Stimulated activated CD4-positive, alpha-beta T cell treated with anti-CD3 and anti-CD28 coated beads, Interleukin-4, amount 100 ng/mL, for 4 hours (primary cell): ENCODE measurements at places on chromosomes 3 and 15.
A peak's percentile ranks its signal among the peaks of the same experiment; 100 is the strongest.

- peak; percentile 31 for DNase-seq
Observed at GRCh38 chr3:113287803-113288648, 76.7 kb downstream of the BOC start.

DNA sequence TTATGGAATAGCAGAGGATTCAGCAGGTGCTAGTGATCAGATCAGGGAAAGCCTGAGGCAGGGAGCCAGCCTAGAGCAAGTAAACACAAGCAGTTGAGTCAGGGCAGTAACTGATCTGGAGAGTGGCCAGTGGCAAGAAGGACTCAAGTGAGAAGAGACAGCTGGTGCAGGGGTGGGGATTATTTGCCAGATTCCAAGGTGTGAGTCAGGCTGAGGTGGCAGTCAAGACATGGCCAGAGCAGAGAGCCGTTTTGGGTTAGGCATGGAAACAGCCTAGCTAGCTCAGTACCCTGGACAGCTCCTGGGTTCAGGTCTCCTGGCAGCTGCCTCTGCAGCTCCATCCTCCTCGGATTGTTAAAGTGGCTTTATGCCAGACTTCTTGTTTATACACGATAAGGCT, 281.9 kb upstream of the ONECUT1 start:
- DNase-seq = no peak

DNA sequence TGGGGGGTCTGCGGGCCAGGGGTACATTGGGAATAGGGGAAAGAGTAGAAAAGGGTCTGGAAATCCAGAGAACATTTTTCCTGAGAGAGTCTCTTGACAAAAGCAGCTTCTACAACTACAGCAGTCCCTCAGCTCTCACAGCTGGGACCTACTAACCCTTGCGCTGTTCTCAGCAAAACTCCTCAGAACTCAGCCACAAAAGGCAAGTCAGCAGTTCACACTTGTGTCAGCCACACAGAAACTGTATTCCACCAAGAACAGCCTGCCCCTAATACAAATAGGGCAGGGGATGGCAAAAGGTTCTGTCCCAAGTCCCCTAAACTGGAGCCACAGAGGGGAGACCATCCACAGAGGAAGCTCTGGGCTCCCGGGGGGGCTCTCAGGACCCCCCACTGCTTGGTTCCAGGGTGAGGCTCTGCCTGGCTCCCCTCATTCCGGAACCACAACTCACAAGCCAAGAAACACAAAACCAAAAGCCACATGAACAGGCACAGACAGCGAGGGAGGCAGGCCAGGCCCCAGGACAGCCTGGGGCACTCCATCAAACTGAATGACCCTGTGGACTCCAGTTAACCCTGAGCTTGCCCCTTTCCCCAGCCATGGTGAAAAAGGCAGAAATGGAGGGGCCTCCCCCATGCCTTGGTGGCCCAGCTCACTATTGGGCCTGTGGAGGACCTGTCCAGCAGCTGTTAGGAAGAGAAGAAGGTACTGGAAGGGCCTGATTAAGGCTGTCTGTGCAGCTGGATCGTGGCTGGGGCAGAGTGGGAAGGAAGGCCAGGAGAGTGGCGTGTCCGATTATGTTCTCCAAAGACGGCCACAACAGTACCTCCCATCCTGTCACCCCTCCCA, 162.0 kb downstream of the CHSY1 start:
- DNase-seq = no peak

- no peak for DNase-seq
Observed at GRCh38 chr3:191348098-191348497, 17.8 kb upstream of the UTS2B start.

DNA sequence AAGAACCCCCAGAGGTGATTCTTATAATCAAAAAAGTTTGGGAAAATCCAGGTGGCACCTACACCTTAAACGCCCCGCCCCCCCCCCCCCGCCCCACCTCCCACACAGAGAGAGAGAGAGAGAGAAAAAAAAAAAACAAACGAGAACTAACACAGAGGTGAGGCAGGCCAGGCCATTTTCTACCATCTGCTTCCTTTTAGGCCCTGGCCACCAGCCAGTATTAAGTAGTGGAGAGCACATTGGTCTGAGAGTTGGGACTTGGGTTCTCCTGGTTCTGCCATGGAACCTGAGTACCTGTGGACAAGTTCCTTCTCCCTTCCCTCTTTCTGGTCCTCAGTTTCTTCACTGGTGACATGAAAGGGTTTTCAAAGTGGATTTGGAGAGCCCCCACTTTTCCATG, 60.6 kb downstream of the SLC6A11 start:
- DNase-seq = no peak

GRCh38 chr15:70049701-70050301, 47.9 kb downstream of the TLE3 start:
- no peak for DNase-seq

DNA sequence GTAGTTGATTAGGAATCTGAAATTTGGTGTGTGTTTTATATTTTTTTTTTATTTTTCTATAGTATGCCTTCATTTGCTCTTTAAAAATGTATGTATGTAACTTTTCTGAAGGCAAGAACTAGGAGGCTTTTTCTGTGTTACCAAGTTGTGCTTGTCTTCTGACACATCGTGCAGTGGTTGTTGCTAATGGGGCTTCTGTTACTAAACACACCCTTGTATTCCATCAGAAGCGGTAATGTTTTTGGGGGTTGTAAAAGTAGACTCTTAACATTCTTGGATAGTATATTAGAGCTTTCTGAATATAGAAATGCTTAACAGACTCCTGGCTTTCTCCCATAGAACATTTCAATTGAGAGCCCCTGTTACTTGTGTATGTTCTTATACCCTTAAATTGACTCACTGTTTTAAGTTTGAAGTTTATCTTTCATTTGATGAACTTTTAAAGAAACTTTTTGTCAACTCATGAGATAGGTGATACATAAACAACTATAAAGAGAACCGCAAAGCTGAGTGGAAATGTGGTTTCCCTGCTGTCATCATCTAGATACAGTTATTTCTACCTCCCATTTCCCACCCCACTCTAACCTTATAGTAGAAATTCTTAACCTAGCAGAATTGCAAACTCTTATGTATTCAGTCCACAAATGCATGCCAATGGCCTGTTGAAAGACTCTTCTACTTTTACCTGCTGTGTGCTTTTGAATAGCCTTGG, 2.5 kb downstream of the TIPARP start:
- DNase-seq = peak; percentile 25

DNA sequence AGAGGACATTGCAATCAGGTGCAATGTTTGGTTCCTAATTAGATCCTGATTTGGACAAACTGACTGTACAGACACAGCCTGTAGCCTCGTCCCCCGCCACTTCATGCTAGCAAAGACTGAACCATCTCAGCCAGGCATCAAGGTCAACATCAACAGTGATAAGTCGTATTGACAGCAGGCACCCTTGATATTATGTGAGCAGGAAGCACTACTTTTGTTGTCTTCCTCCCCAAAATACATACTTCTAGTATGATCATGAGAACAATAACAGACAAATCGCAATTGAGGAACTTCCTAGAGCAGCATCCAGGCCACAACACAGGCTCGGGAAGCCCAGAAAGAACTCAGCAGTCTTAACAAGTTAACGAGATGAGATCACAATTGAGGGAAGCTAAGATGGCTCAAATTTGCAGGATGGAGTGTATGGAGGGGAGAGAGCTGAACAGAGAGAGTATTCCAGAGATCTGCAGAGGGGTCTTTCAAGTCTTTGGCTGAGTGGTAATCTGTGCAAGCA, 20.4 kb downstream of the TGM5 start:
- DNase-seq = no peak

- DNase-seq = peak; percentile 21
Observed at GRCh38 chr3:105367063-105367405, 325 bp downstream of the ALCAM start.

DNA sequence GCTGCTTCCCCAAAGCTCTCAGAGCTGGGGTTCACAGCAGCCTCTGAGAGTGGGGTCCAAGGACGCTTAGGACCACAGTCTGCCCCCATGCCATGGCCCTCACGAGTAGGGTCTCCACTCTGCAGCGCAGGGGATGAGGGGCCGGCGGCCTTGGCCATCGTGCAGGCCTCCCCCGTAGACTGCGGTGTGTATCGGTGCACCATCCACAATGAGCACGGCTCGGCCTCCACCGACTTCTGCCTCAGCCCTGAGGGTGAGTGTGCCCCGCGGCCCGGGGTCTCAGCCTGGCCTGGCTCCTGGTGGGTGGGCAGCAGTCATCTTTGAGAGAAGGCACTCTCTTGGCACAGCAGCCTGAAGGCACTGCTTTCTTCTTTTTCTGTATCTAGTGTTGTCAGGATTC, 24.8 kb upstream of the SLC28A1 start:
- no peak for DNase-seq

DNA sequence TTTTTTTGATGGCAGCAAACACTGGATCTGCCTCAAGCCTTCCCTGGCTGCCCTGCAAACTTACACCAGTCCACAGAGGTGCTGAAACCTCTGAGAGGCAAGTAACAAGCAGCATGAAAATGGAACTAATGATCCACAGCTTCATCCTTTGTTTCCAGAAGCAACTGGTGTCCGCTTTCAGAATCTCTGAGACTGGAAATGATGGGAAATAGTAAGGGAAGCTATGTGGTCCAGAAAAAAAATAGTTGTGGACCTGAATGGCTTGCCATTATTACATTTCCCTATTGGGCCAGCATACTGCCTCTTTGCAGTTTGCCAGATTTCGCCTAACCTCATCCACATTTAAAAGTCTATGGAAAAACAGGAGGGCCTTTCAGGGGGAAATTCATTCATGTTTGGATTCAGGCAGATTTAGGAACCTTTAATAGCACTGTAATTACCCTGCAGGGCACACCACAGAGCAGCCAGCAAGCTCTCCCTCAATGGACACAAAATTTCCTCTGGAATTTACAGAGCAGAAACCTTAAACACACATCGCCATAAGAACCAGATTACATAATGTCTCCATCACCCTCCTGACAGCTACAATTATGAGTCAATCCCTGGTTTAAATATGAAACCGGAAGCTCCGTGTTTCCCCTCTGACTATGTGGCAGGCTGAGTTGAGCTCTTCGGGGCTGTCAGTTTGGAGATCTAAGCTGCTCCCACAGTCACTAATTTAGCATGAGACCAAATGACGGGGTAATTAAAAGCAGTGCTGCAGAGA, 134.4 kb downstream of the TMCO5A start:
- DNase-seq = no peak

- DNase-seq = no peak
Observed at GRCh38 chr15:99467853-99468464, 97.8 kb upstream of the MEF2A start.

GRCh38 chr15:92520914-92521623, 127.4 kb downstream of the ST8SIA2 start:
- DNase-seq = no peak

DNA sequence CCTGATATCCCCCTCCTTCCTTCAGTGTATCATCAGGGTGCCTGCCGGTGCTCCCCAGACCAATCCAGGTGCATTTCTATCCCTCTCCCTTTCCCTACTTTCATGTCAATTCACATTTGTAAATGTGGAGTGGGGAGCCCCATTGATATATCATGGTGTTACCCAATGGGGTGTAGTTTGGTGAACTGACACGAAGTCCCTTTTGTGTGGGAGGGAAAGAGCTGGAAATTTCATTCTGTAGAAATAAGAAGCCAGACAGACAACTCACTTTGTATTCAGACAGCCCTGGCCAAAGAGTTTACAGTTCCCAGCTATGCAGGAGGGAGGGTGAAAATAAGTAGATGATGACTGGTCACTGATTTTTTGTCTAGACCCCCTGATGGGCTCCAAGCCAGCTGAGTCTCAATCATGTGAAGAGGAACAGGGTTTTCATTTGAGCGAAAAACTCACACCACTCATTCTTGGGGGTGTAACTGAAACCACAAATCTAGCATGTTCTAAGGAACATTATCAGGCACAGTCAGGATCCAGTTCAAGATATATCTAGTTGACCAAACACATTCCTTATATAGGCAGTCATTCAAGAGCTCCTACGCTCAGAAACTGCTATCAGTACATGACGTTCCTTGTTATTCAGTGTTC, 58.9 kb downstream of the LMCD1 start:
- no peak for DNase-seq

- DNase-seq = no peak
Observed at GRCh38 chr15:101435761-101436160, 53.7 kb downstream of the PCSK6 start.

DNA sequence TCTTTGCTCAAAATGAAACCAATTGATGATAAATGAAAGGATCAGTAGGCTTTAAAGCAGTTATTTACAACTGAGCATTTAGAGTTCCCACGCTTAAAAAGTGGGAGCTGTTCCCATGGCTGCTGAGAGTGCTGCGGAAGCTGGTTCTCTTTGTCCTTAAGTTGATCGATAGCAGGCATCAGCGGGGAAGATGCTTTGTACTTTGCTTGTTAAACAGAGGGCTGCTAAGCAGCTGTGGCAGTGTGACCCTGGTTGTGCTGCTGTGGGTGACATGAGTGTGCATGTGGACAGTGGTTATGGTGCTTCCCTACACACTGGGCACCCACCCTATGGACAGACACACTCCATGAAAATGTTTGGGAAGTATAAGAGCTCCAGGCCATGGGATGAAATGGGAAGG, 96.3 kb downstream of the PTPRG start:
- no peak for DNase-seq

DNA sequence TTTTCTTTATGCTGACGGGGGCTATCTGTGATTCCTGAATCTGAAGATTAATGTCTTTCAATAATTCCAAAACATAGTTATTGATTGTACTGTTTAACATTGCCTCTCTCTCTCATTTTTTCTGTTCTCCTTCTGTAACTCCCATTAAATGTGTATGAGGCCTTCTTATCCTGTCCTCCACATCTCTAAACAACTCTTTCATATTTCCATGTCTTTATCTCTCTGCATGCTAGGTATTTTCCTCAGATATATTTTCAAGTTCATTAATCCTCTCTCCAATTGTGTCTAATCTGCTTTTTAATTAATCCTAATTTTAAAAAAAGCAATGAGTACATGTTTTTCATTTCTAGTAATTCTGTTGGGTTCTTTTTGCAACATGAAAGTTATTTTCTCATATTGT, 173.2 kb downstream of the TLE3 start:
- DNase-seq = no peak

GRCh38 chr3:4528819-4529600, 35.9 kb downstream of the ITPR1 start:
- DNase-seq = no peak

GRCh38 chr3:117586161-117586560, 876.6 kb downstream of the TUSC7 start:
- no peak for DNase-seq

DNA sequence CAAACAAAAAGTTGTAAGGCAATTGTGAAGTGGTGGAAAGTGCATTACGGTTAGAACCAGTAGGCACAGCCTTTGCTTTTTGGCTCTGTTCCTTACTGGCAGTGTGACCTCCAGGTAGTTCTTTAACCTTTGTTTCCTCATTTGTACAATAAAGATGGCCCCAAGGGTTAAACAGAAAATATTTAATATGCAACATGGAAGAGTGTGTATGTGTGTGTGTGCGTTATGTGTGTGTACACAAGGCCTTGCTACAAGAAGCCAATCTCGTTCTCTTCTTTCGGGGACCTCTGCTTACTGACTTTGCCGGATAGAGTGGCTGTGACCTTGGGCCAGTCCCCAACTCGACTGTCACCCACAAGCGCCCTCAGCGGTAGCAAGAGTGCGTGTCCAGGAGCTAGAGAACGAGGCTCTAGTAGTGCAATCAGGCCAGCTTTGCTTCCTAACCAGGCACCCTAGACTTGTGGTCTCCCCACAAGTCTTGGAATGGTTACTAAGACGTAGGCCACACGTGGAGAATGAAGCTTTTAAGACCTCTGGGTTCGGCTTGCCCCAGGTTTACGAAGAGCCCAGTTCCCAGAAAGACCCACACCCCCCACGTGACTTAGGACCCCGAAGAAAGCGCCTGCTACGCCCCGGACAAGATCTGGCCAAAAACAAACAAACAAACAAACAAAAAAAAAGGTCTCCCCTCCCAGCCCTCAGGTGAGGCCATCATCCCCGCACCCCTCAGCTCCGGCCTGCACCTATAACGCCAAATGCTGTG, 593 bp downstream of the CIAO2A start:
- DNase-seq = no peak

- no peak for DNase-seq
Observed at GRCh38 chr15:56824175-56824574, 90.9 kb upstream of the ZNF280D start.
